ENCODE measurements at places on chromosomes 4 and X.

DNA sequence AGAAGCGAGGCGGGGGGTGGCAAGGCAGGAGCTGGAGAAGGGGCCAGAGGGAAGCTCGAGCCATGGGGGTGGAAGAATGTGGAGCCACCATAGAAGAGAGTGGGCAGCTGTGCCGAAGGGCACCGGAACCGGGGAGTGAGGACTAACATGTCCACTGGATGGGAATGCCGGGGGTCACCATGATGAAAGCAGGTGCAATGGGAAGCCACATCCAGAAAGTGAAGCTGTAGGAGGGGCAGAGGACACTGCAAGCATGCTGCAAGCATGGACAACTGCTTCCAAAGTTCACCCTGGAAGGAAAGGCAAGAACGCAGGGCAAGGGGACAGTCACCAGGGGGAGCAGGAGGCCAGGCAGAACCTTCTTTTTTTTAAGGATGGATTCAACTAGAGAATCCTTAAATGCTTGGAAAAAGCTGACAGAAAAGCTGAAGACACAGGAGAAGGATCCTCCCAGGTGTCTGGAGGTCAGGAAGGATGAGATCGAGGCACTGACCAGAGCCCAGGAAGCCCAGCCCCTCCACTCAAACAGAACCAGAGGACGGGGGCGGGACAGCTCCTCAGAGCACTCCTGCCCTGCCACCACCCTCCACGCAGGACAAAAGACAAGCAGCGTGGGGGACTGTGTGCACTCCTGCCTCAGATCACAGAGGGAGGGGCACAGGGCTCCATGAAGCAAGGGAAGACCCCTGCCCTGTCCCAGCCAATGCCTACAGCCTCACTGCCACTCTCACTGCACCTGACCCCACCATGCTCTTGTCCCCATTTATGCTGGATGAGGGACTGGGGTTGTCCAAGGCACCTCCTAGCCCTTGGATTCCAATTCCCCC is 169.2 kb downstream of the AFAP1 start:
- no peak for DNase-seq

DNA sequence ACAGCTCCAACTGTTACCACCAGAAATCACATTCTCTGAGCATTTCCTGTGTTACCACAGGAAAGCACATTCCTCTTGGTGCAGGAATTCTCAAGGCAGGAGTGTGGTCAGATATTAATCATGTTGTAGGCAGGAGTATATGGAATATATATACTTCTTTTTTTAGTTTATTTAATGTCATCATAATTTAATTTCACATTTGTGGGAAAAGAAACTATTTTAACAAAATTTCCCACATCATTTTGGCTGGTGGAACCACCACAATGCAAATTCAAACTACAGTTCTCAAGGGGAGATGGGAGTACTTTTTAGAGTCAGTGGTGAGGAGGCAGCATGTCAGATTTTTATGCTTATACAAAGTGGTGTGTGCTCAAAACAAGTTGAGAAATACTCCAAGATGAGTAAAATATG is 139.0 kb downstream of the ATP10D start:
- no peak for DNase-seq

GRCh38 chr4:99144070-99144469 is at the start of gene ADH4:
Gene ADH4, minus strand, starts transcription at chr4:99144297. Its CDS starts 75 bp downstream, at chr4:99144222.
- DNase-seq: no peak

DNA sequence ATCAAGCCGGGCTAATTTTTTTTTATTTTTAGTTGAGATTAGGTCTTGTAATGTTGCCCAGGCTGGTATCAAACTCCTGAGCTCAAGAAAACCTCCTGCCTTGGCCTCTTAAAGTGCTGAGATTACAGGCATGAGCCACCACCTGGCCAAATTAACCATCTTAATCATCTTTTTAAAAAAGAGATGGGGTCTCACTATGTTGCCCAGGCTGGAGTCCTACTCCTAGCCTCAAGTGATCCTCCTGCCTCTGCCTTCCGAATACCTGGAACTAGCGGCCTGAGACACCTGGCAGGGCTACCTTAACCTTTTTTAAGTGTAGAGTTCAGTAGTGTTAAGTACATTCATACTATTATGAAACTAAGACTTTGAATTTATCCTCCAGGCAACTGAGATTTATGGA is 1.7 kb upstream of the RPS3A start:
- DNase-seq: no peak

DNA sequence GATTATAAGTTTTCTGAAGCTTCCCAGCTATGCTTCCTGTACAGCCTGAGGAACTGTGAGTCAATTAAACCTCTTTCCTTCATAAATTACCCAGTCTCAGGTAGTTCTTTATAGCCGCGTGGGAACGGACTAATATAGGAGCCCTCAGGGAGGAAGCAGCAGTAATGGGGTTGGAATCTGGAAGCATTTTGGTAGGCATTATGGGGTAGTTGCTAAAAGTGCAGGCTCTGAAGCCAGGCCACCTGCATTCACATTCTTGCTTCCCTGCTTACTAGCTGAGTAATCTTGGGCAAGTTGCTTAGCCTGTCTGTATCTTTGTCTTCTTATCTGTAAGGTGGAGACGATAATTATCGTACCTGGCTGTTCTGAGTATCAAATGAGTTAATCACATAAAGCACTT is 137.9 kb upstream of the NHS start:
- DNase-seq: no peak

Data from stimulated activated CD8-positive, alpha-beta memory T cell treated with anti-CD3 and anti-CD28 coated beads, Interleukin-4, amount 100 ng/mL, for 1 hour (primary cell).